ENCODE measurements at places on chromosomes 6 and 20.

DNA sequence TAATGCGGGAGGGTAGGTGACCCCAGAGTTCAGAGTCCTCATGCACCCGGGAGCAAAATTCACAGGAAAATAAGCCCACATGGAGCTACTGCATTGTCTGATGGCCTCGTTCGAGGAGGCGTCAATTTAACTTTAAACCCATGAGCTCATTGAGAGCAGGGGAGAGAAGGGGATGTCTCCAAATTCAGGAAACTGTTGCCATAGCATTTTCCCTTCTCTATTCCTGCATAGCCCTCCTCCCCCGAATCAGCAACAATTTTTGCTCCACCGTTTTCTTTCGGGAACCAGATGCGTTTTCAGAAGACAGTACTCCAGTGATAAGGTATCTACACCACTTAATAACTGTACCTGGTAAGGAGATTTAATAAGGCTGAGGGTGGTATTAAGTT, 324 bp upstream of the LAMP5 start:
- DNase-seq: no peak

DNA sequence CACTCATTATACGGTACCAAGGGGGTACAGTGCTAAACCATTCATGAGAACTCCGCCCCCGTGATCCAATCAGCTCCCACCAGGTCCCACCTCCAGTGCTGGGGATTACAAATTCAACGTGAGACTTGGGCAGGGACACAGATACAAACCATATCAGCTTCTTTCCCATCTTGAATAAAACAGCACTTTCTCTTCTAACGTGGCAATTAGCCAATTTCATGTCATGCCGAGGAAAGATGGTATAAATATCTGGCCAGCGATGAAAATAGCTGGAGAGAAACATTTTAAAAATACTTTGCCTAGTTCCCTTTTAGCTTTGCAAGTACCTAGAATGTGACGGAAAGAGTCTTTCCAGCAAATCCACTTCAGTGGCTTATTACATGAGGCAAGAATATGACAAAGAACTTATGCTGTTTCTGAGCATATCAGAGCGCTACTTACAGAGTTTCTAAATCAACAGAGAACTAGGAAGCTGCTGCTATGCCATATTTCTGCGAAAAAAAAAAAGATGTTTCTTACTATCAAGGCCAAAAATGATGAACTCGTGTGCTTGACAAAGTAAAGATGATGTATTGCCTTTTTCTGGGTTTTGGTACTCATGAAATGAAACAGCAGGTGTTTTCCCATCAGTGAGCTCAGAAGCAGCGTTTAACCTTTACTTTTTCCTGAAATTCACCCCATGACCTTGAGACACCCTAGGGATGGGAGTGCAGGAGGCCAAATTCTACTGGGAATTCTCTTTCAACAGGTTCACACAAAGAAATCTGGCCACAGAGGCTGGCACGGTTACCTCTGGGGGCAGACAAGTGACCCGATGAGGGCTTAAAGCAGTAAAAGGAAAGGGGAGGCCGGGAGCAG, 37.9 kb downstream of the AGPAT4 start:
- no peak for DNase-seq

DNA sequence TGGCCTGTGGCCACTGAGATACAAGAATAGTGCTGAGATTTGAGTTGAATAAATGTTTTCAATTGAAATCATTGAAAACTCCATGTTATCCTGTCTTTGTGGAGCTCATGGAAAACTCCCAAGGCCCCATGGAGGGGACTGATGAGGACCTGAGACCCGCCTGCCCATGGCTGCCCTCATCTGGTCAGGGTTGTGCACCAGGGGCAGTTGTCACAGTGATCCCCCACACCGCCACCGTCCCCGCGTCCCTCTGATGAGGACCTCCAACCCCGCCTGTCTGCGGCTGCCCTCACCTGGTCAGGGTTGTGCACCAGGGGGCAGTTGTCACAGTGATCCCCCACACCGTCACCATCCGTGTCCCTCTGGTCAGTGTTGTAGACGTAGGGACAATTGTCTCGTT, 27.8 kb downstream of the THBS2 start:
- no peak for DNase-seq

DNA sequence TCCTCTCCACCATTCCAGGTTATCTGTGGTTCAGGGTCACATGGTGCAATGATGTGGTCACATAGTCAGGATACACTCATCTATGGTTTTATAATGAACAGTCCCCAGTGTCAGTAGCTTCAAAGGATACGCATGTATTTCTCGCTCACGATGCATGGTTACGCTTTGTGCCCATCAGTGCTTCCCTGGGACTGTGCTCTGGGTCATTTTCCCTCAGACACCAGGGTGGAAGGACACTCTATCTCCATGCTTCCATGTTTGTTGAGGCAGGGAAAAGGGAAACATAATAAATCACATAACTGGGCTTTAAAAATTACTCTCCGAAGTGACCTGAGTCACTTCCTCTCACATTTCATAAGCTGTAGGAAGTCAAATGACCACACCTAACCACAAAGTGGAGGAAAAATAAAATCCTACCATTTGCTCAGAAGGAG, 394.8 kb upstream of the NOX3 start:
- no peak for DNase-seq

DNA sequence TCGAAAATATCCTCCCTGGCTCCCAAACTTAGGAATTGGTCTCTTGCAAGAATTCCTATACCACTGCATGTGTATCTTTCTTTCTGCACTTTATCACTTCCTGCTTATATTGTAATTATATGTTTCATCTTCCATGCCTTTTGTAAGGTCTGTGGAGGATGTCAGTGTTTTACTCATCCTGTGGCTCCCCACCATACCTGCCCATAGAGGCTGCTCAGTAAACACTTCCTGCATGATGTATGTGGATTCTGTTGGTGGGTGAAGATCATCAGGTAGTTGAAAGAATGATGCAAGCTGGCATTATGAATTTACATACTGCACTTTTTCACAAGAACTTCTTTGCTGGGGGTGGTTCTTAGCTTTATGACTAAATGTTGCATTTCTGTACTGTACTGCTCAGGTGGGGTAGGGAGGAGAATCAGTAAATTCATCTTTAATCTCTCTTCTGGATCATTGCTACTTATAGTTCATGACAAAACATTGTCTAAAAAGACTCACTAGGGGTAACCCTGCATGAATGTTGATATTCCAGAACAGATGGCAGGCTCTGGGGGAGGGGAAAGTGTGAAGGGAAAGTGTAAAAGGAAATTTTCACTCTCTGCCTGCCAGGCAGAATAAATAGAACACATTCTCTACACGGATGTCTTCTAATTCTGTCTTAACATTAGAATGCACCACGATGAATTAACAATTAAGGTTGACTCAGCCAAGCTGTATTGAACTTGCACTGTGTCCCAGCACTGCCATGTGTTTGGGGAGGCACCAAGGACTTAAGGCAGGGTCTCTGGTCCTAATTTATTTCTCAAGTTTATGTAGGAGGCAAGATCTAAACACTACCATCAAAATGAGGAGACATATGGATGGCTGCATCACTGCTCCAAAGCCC, 36.0 kb upstream of the KLHL31 start:
- no peak for DNase-seq

All from activated CD8-positive, alpha-beta memory T cell treated with anti-CD3 and anti-CD28 coated beads for 4 hours (primary cell).